ENCODE measurements at places on chromosomes 12 and 14. TPM values are rescaled to one million over a fixed set of nuclear protein-coding genes. Genes with fewer than 3 reads are reported as not detected.

DNA sequence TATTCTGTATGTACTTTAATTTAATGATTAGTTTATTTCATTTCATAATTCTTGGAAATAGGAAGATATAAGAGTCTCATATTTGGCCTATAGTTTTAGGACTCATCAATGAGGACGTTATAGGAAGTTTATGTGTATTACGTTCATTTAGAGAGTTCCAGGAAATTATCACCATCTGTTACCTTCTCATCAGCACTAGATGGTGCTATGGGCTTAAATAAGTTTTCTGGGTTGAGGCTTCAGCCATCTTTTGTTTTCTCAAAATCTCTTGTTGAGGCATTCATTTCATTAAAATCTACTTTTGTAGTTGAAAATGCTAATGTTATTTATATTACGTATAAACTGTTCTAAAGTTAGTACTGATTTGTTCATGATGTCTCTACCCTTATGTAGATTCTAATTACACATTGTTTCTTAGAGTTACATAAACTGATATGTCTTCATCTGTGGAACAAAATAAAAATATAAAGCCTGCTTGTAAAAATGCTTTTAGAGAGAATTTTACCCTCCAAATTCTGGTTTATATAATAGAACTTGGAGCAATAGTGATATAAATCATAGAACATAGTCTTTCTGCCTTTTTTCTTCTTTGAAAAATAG lies 89.2 kb downstream of the CFAP54 start:
- peak; percentile 67 for DNase-seq

GRCh38 chr14:82911930-82912329 lies 1378.3 kb upstream of the SEL1L start:
- DNase-seq, result no peak

GRCh38 chr12:59803735-59804134 lies 207.9 kb downstream of the SLC16A7 start:
- no peak for DNase-seq

GRCh38 chr12:65274602-65275272 lies 3.7 kb upstream of the MSRB3 start:
- no peak for DNase-seq

- no peak for DNase-seq
These were observed 77.0 kb upstream of the FOXN3 start for GRCh38 chr14:89493877-89494634.

GRCh38 chr14:38004610-38004879 lies 203.2 kb upstream of the SSTR1 start:
- DNase-seq, result no peak

DNA sequence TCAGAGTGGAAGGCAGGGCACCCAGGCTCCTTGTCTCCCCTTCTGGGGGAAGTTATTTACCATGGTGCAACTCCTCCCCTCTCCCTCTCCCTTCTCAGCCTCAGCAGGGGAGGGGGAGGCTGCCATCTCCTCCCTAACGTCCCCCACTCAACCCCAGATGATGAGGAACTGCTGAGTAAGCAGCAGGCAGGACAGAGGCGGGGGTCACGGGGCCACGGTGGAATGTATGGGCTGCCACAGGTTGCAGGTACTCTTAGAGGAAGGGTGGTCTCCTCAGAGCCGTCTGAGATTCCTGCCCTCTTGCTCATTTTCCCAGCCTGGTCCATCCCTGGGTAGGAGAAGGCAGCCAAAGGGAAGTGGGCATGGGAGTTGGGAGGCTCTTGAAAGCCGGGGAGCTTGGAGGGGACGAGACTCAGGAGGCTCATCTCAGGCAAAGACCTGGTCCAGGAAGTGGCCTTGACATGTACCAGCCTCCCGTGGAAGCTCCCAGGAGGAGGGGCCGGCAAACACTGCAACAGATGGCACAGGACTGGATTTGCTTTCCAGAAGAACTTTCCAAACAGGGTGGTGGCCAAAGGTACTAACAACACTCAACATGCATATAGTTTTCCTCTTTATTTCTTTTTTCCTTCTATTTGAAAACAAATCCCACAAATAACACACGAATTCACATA lies 19.0 kb downstream of the RIN3 start:
- DNase-seq, result no peak

DNA sequence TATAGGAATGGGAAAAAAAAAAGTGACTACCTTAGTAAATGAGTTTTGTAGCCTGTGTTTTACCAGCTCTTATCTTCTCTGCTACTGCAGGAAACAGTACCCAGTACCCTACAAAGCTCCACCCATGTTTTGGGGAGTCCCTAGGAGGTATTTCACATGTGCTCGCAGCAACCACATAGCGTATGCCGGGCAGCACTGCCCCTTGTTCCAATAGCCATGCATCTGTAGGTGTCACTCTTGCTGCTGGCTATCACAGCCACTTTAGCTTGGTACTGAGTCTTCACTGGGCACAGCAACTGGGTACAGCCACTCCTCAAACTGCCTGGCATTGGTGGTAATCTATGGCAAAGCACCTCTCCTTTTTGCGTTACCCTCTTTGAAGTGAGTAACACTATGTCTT lies 2.0 kb upstream of the MDM1 start:
- DNase-seq, result peak; percentile 54

- no peak for DNase-seq
These were observed at the start of gene TSHR for GRCh38 chr14:80955416-80955941. TSS of gene TSHR (plus strand) at chr14:80955621. CDS start at chr14:80955681, 60 bp downstream.

DNA sequence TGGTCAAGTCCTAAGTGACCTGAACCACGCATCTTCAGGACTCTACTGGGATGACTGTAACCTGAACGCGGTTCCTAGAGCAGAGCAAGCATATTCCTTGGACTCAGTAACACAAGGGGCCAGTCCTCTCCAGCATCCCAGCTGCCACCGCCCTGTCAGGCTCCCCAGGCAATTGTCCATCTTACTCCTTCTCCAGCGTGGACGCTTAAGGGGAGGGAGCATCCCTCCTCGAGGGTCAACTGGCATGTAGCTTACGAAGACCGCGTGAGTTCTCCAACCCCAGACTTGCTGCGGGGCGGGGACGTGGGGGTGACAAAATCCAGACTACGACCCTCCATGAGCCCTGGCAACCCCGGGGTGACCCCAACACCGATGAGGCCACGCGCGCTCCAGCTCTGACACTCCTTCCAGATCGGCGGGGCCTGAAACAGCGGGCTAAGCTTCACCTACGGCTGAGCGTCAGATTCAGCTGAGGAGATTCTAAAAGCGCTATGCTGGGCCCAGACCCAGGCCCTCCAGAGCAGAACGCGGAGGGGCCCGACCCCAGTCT lies 846 bp upstream of the MTHFD1 start:
- DNase-seq, result peak; percentile 26

- DNase-seq, result no peak
These were observed 176.9 kb downstream of the MON2 start for GRCh38 chr12:62643486-62643885.

DNA sequence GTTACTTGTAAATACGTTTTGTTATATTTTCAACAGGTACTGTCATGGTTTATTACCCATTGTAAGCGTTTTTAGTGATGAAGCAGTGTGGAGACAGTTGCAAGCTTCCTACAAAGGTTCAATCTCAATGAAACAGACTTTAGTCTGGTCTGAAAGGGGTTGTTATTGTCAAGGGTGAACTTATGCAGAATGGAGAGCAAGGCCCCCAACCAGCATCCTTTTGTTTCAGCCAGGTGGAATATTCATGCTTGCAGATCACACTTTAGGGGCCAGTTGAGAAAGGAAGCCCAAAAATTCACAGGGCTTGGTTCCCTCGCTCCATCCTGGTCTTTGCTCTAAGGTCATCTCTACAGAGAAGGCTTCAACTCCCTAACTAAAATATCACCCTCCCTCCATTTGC lies 103.7 kb downstream of the PRICKLE1 start:
- DNase-seq, result no peak

DNA sequence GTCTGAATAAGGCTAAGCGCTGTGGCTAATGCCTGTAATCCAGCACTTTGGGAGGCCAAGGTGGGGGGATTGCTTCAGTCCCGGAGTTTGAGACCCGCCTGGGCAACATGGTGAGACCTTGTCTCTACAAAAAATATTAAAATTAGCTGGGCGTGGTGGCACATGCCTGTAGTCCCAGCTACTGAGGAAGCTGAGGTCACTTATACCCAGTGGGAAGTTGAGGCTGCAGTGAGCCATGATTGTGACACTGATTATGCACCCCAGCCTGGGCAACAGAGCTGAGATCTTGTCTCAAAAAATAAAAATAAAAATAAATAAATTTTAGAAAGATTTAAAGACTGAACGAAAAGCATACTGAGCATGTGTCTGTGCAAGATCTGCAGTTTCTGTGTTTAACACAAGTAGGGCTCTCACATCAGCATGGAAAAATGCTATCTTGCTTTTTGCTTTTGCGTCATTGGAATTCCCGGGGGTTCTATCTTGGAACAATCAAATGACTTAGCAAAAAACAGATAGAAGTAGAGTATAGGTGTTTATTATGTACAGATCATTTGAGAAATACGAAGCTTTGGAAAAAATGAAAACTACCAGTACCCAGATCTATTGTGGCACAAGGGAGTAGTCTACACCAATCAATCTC lies 161.9 kb downstream of the CAPZA3 start:
- DNase-seq, result no peak

GRCh38 chr14:87386524-87386923 lies 606.5 kb downstream of the GALC start:
- no peak for DNase-seq

DNA sequence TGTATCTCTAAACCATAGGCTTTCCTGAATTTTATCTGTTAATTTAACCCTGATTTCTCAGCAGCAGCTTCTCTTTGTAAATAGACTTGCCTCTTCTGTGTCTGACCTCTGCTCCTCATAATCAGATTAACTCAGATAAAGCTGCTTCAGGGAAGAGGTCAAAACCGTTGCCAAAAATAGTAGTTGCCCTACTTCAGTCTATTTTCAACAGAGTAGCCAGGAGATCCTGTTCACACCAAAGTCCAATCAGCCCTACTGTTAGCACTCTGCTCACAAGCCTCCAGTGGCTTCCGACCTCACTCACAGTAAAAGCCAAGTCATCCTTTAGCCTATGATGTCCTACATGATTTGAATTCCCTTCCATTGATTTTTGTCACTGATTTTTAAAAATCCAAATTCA lies 258.4 kb downstream of the PPFIA2 start:
- DNase-seq, result no peak

DNA sequence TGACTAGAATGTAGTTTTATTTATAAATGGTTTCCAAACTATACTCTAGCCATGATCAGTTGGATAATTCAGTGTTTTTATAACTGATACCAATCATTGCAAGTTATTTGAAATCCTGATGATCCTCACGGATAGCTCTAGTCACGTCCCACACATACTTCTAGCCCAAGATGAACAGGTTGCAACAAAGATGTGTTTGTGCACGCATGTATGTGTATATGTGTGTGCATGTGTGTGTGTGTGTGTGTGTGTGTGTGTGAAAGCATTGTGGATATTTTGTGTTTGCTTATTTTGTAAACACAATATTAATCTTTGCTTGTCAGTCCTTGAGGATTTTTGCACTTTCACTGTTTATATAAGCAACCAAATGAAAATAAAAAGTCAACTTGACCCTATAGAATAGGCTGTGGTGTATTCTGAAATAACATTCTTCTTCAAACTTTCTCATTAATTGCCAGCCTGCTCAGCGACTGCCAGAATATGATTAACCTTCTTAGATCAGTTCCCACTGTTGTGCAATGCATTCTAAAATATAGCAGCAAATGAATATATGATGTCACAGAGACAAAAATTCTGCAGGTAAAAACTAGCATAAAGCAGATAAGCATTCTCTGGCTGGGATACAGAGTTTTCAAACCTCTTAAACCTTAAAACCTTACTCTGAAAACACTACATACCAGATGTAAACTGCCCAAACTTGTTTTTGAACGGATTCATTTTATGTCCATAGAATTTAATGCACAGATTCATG lies 48.8 kb upstream of the HIF1A start:
- no peak for DNase-seq

- no peak for DNase-seq
These were observed 889 bp upstream of the IFT43 start for GRCh38 chr14:75984674-75985073.

GRCh38 chr14:99419905-99420304 lies 60.8 kb downstream of the SETD3 start:
- no peak for DNase-seq

The ITGA7 gene
- 217 TPM for total RNA-seq

The POTEG gene
- total RNA-seq, result not detected

The ARG2 gene
- total RNA-seq, result 0.80 TPM

The MSRB3 gene
- total RNA-seq, result 40.8 TPM

The IKZF4 gene
- 2.2 TPM for total RNA-seq

The RNASE1 gene
- total RNA-seq, result not detected

The CDK2 gene
- 66.5 TPM for total RNA-seq

The SCNN1A gene
- total RNA-seq, result 0.32 TPM

The CPM gene
- 20.5 TPM for total RNA-seq

Data from LHCN-M2 (cell line).